ENCODE measurements at places on chromosomes 2 and 18.

DNA sequence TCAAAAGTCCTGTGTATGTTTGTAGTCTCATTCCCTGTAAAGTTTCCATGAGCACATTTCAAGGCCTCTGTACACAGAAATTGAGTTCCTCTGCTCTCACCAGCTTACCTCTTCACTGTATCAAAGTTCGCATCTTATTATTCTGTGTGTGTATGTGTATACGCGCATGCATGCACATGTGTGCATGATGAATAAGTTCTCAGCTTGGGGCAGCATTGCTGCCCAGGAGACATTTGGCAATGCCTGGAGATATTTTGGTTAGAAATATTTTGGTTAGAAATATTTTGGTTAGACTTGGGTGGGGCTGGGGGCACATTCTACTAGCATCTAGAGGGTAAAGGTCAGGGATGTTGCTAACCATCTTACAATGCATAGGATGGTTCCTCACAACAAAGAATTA, 23.4 kb downstream of the TCF7L1 start:
- no peak for DNase-seq
- H3K27ac ChIP-seq = no peak overlapping the region
- H3K36me3 ChIP-seq = no peaks in the 10 kb centered on the region
- no peaks in the 10 kb centered on the region for H3K4me1 ChIP-seq

DNA sequence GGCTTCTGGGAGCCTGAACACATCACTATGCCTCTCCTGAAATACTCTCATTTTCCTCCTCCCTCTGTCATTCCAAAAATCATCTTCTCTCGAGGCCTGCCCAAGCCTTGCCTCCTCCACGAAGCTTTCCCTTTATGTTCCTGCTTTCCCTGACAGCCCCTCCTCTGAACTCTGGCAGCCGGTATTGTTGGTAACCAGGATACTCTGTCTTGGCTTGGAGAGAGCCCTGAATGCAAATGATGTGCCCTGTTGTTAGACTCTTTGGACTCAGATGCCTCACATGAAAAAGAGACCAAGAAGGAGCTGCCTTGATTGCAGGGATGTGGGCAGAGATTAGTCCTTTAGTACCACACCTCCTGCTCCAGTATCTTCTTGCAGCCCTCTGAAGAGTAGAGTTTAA, 138.5 kb upstream of the DLX2 start:
- H3K4me1 ChIP-seq = peaks cover 20% of the 10 kb centered on the region
- H3K27me3 ChIP-seq = no peaks in the 10 kb centered on the region
- no peaks in the 10 kb centered on the region for H3K36me3 ChIP-seq
- DNase-seq = no peak
- H3K4me3 ChIP-seq = no peak overlapping the region
- H3K27ac ChIP-seq = no peak overlapping the region

GRCh38 chr2:1694371-1695271, 49.7 kb downstream of the PXDN start:
- DNase-seq = no peak
- H3K36me3 ChIP-seq = peaks cover 53% of the 10 kb centered on the region
- H3K4me1 ChIP-seq = peaks cover 7% of the 10 kb centered on the region
- H3K27me3 ChIP-seq = no peaks in the 10 kb centered on the region

GRCh38 chr2:69958480-69958879, 3.0 kb downstream of the ASPRV1 start:
- H3K36me3 ChIP-seq = no peaks in the 10 kb centered on the region
- no peaks in the 10 kb centered on the region for H3K4me1 ChIP-seq
- H3K27ac ChIP-seq = no peak overlapping the region
- no peak overlapping the region for H3K4me3 ChIP-seq

- H3K4me1 ChIP-seq = peaks cover 5% of the 10 kb centered on the region
- H3K4me3 ChIP-seq = no peak overlapping the region
- DNase-seq = peak; percentile 26
- no peaks in the 10 kb centered on the region for H3K36me3 ChIP-seq
- H3K27me3 ChIP-seq = no peaks in the 10 kb centered on the region
Measured at GRCh38 chr2:149483004-149483605, 104.5 kb downstream of the MMADHC start.

GRCh38 chr2:226915846-226916360, 80.0 kb downstream of the RHBDD1 start:
- DNase-seq = no peak
- H3K36me3 ChIP-seq = no peaks in the 10 kb centered on the region
- 0 out of 2 replicates have a peak, but pooled peaks cover 4% of the 10 kb centered on the region for H3K4me1 ChIP-seq
- no peak overlapping the region for H3K27ac ChIP-seq
- no peak overlapping the region for H3K4me3 ChIP-seq
- no peaks in the 10 kb centered on the region for H3K27me3 ChIP-seq

DNA sequence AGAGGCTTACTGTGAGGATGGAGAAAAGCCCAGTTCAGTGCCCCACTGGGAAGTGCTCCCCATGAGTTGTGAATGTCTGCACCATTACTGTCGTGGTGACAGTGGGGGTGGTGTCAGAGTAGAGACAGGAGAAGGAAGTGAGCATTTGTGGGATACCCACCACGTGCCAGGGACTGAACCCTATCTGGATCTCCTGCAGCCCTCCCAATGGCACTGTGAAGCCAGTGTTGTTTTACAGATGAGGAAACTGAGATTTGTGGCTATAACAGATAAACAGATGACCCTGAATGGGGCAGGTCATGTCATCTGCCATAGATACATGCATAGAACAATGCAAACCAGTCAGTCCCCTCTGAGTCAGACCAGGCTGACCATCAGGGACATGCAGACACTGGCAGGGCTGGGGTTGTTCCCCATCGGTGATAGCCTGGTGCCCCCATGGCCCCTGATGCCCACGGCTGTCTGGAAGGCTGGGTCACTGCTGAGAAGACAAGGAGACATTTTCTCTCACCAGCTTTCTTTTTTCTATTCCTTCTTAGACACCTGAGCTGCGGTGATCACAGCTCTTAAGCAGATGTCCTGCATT, 60.8 kb downstream of the EMILIN2 start:
- peak overlapping the region; percentile 78 for H3K4me3 ChIP-seq
- peaks cover 60% of the 10 kb centered on the region for H3K36me3 ChIP-seq
- H3K27me3 ChIP-seq = no peaks in the 10 kb centered on the region
- no peak for DNase-seq
- H3K4me1 ChIP-seq = peaks cover 20% of the 10 kb centered on the region
- H3K27ac ChIP-seq = no peak overlapping the region

DNA sequence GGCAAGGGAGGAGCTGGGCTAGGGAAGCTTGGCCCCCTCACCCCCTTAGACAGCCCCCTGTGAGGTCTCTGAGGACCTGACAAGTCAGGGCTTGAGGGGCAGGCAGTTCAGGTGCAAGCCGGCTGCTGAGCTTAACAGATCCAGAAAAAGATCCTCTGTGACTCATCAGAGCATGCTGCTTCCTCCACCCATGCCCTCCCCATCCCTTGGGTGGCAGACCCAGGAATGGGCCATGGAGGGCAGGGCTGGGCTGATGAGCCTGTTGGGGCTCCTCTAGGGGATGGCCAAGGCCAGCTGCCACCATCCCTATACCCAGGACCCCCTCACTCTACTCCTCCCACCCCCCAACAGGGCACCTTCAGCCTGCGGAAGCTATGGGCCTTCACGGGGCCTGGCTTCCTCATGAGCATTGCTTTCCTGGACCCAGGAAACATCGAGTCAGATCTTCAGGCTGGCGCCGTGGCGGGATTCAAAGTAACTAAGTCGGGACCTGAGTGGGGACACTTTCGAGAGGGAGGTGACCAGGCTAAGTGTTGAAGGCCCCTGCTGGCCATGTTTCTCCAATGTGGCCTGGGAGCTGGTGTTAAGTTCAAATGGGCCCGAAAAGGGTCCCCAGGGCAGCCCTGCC, 1.9 kb downstream of the SLC11A1 start:
- no peaks in the 10 kb centered on the region for H3K27me3 ChIP-seq
- H3K4me3 ChIP-seq = no peak overlapping the region
- no peak overlapping the region for H3K27ac ChIP-seq
- peaks cover 12% of the 10 kb centered on the region for H3K4me1 ChIP-seq
- no peak for DNase-seq
- no peaks in the 10 kb centered on the region for H3K36me3 ChIP-seq

- no peak overlapping the region for H3K4me3 ChIP-seq
- no peaks in the 10 kb centered on the region for H3K27me3 ChIP-seq
- no peak overlapping the region for H3K27ac ChIP-seq
- no peaks in the 10 kb centered on the region for H3K4me1 ChIP-seq
Measured at GRCh38 chr2:7795778-7796563, 878.8 kb downstream of the RNF144A start.

DNA sequence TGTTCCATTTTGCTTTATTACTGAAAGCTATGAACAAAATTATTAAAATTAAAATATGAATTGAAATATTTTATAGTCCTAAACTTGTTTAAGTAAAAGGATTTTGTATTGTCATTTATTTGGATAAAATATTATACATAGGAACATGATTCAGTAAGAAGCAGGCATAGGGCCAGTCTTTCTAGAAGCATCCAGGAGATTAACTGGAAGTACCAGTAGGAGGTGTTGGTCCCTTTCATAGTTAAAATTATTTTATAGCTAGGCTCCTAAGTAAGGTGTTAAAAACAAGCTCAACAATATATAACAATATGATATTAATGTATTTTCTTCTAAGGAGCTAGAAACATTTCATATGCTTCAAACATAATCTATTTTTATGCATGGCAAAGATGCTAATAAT, 43.7 kb downstream of the FIGN start:
- no peaks in the 10 kb centered on the region for H3K36me3 ChIP-seq
- H3K4me1 ChIP-seq = peaks cover 10% of the 10 kb centered on the region

- no peaks in the 10 kb centered on the region for H3K27me3 ChIP-seq
- no peaks in the 10 kb centered on the region for H3K4me1 ChIP-seq
- DNase-seq = no peak
- H3K4me3 ChIP-seq = no peak overlapping the region
- H3K27ac ChIP-seq = no peak overlapping the region
- no peaks in the 10 kb centered on the region for H3K36me3 ChIP-seq
Measured at GRCh38 chr2:178298785-178299212, 104.5 kb downstream of the OSBPL6 start.

GRCh38 chr18:49837889-49838288, 24.6 kb upstream of the ACAA2 start:
- no peak overlapping the region for H3K27ac ChIP-seq
- H3K36me3 ChIP-seq = peaks cover 4% of the 10 kb centered on the region
- H3K27me3 ChIP-seq = no peaks in the 10 kb centered on the region
- DNase-seq = no peak
- H3K4me3 ChIP-seq = no peak overlapping the region

DNA sequence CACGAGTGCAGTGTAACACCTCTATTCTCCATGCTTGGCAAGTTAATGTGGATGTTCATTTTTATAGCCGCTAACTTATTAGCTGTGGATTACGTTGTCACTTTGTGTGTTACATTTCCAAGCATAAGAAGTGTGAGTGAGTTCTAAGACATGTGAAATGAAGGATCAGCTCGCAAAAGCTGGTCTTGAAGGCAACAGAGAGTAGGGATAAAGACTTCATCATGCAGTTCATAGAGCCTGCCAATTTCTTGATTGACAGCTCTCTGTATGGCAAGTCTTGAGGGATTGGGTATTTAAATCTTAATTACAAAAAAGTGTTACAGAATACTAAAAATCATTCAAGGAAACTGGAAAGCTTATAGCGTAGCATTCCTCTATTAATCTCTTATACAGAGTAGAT, 25.8 kb upstream of the DPP4 start:
- no peak overlapping the region for H3K27ac ChIP-seq
- H3K27me3 ChIP-seq = no peaks in the 10 kb centered on the region
- no peaks in the 10 kb centered on the region for H3K4me1 ChIP-seq
- H3K36me3 ChIP-seq = no peaks in the 10 kb centered on the region
- DNase-seq = no peak

GRCh38 chr2:96984300-96984699, 2.1 kb downstream of the FAM178B start:
- no peaks in the 10 kb centered on the region for H3K36me3 ChIP-seq
- no peak for DNase-seq

- no peak overlapping the region for H3K27ac ChIP-seq
- no peaks in the 10 kb centered on the region for H3K4me1 ChIP-seq
Measured at GRCh38 chr2:123380370-123380935, 644.6 kb upstream of the CNTNAP5 start.

- H3K4me1 ChIP-seq = peaks cover 15% of the 10 kb centered on the region
- no peak overlapping the region for H3K27ac ChIP-seq
- H3K4me3 ChIP-seq = no peak overlapping the region
- peaks cover 25% of the 10 kb centered on the region for H3K36me3 ChIP-seq
Measured at GRCh38 chr2:37085731-37086147, 1.4 kb downstream of the GPATCH11 start.

- H3K27me3 ChIP-seq = no peaks in the 10 kb centered on the region
- no peaks in the 10 kb centered on the region for H3K36me3 ChIP-seq
- H3K4me3 ChIP-seq = no peak overlapping the region
Measured at GRCh38 chr2:15901808-15902130, 38.6 kb upstream of the MYCN start.

- no peak overlapping the region for H3K4me3 ChIP-seq
- no peaks in the 10 kb centered on the region for H3K4me1 ChIP-seq
Measured at GRCh38 chr2:205969584-205969983, 116.4 kb downstream of the INO80D start.

- no peak overlapping the region for H3K4me3 ChIP-seq
- no peaks in the 10 kb centered on the region for H3K36me3 ChIP-seq
- no peak for DNase-seq
- no peak overlapping the region for H3K27ac ChIP-seq
- no peaks in the 10 kb centered on the region for H3K27me3 ChIP-seq
- no peaks in the 10 kb centered on the region for H3K4me1 ChIP-seq
Measured at GRCh38 chr2:54866868-54867267, 143.4 kb downstream of the EML6 start.

- no peaks in the 10 kb centered on the region for H3K27me3 ChIP-seq
- H3K36me3 ChIP-seq = no peaks in the 10 kb centered on the region
- no peak overlapping the region for H3K27ac ChIP-seq
Measured at GRCh38 chr2:138293045-138293444, 208.5 kb upstream of the SPOPL start.

- H3K36me3 ChIP-seq = peaks cover 49% of the 10 kb centered on the region
- peaks cover 57% of the 10 kb centered on the region for H3K4me1 ChIP-seq
- no peak for DNase-seq
- no peak overlapping the region for H3K4me3 ChIP-seq
- no peaks in the 10 kb centered on the region for H3K27me3 ChIP-seq
Measured at GRCh38 chr2:224882291-224883171, 159.7 kb downstream of the DOCK10 start.

DNA sequence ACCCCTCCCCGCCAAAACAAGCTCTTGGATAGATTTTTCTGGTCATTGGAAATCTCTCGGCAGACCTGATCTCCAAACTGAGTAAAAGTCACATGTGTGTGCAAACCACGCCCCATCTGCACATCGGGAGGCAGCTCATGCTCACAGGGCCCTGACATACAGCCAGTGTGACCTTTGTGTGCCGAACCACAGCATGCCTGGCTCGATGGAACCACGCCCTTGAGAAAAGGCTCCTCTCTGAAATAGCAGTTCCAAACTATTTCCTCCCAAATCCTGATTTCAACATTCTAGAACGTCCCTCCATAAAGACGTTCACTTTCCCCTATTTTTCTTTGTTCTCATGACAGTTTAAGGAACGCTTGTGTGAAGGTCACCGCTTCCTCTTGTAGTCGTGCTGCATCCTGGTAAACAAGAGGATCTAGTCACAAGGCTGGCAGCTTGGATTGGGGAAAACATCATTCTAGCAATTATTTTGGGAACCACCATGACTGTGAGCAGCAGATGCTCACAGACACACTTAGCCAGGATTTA, 59.3 kb upstream of the MAP4K4 start:
- no peaks in the 10 kb centered on the region for H3K27me3 ChIP-seq
- H3K36me3 ChIP-seq = no peaks in the 10 kb centered on the region
- no peaks in the 10 kb centered on the region for H3K4me1 ChIP-seq
- DNase-seq = no peak
- H3K27ac ChIP-seq = no peak overlapping the region
